ENCODE measurements at places on chromosomes 6 and 20.

DNA sequence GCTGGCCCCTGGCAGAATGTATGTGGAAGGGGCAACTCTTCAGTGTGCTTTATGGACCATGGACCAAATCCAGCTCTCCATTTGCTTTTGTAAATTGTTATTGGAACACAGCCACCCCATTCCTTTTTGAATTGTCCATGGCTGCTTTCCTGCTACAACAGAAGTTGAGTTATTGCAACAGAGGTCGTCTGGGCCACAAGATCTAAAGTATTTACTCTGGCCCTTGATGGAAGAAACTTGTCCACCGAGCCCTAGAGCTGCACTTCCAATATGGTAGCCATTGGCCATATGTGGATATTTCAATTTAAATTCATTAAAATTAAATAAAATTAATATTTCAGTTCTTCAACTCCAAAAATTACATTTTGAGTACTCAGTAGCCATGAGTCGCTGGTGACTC lies 543.5 kb downstream of the PTPRT start:
- DNase-seq = no peak

DNA sequence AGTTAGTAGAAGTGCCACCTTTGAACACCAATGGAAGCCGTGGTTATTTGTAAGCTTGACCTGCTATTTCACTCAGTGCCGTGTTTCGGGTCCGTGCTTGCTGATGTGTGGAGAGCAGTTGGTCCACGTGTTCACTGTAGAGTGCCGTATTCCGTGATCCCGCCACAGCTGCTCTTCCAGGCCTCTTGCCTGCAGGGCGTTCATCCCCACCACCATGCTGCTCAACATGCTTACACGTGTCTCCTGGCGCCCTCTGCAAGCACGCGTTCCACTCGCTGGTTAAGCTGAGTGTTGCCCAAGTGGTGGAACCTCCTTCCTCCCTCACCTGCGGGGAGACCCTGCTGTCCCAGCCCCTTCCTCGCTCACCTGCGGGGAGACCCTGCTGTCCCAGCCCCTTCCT lies 28.0 kb upstream of the DACT2 start:
- no peak for DNase-seq

DNA sequence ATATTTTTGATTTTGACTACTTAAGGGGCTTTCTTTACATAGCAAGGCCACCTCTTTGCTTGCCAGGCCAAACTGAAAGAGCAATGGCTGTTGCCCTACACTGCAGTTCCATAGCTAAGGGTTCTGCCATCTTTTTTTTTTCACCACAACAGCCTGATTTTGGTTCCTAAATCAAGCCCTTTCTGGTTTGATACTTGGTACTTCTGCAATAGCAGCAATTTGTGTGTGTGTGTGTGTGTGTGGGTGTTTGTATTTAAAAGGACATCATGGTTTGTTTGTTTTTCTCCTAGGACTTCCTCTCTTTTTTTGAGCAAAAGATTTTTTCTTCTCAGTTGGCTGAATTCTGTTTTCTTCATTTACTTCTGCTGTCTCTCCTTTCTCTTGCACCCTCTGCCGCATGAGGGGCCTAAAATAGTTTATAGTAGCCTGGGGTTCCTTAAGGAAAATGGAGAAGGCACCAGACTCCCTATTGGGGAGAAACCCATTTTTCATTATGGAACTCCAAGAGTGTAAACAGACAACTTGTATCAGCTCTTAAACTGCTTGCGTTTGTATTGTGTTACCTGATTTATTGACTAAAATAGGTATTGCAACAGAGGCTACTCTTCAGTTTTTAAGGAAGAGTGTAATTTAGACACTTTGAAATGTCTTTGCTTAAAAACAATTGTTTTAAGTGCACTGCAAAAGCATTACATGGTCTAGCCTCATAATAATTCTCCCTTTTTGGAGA lies 12.2 kb upstream of the GCLC start:
- DNase-seq = no peak

DNA sequence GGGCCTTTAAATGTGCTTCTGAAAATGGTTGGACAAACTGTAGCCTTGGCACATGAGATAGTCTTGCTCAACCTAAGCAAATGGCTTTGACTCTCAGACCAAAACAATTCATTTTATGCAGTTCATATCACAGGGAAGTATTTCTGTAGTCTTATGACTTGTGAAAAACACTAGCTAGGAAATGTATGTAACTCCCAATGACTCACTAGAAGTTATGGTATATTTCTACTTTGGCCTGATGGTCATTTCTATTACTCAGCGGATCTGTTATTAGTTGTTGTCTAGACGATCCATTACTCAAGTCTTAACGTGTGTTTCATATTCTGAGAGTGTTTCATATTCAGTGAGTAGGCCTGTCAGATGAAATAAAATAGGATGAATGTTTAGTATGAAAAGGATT lies 1333.5 kb downstream of the KHDRBS2 start:
- no peak for DNase-seq

DNA sequence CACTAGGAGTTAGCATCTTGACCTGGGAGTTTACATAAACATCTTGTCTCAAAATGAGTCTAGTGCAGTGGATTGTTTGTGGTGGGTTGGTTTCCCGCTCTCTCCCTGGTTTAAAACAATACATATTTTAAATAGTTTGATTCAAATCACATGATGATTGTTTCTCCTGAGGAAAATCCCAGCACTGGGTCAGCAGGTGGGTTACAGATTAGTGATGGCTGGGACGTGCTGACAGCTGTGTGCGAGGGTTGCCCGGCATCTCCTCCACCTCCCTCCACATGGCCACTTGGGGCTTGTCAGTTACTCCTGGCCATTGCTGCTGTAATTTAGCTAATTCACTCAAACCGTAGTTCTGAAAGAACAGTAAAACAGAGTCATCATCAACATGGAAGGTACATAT lies 306.4 kb upstream of the CITED2 start:
- DNase-seq = no peak

- DNase-seq = no peak
Measured at GRCh38 chr6:27174958-27175357, 72.5 kb upstream of the PRSS16 start.

- DNase-seq = no peak
Measured at GRCh38 chr6:26312501-26313397, 52.2 kb upstream of the BTN3A2 start.

DNA sequence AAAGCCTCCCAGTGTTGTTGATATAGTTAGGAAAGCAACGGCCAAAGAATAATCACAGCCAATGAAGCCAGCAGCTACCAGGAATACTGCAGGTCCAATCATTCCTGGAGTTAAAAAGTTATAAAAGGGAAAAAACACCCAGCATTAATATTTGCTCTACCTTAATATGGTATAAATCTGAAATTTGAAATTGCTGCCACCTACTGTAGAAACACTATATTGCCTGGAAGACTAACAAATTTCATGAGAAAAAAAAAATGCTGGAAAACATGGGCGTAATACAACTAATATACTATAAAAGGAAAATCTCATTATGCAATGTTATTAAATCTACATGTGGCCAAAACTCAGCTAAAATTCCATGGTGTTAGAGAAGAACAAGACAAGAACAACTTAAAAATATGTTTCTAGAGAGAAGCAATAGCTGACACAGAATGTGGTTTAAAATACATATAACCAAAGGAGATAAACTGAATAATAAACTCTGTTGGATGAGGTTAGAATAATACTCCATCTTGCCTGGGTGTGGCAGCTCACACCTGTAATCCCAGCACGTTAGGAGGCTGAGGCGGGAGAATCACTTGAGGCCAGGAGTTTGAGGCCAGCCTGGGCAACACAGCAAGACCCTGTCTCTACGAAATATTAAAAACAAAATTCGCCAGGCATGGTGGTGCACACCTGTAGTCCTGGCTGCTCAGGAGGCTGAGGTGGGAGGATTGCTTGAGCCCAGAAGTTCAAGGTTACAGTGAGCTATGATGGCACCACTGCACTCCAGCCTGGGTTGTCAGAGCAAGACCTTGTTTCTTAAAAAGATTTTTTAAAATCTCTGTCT lies 43.1 kb downstream of the SLC17A5 start:
- DNase-seq = peak; percentile 31

- DNase-seq = no peak
Measured at GRCh38 chr20:10398834-10399369, 35.1 kb downstream of the MKKS start.

DNA sequence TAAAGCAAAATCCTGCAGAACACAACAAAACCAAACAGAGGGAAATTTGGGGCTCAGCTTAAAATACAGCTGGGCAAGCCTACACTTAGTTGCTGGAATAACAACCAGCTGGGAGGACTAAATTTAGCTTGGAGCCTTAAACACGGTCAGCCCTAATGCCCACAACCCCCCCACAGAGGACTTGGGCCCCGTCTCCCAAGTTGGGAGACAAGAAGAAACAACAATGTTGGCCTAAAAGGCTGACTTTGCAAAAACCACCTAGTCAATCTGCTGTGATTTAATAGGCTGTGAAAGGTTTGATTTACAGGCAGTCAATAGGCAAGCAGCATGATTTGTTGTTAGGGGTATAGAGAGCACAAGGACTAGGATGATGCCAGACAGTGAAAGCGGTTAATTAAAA lies 40.3 kb upstream of the ARMC2 start:
- DNase-seq = no peak

DNA sequence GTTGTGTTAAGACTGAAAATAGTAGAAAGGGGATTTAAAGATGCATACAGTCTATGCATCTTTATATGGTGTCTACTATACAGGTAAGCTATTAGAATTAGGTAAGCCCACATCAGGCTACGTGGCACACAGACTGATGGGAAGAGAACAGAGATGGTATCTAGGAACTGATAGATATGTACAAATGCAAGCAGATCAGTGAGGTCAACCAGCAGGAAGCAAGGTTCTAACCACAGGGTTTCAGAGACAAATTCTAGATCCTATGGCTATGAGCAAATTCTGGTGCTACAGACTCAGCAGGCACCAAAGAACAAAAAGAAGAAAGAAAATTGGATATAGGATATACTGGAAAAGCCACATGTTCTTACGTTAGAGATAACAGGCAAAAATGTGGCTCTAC lies 110.6 kb downstream of the TRDN start:
- no peak for DNase-seq

DNA sequence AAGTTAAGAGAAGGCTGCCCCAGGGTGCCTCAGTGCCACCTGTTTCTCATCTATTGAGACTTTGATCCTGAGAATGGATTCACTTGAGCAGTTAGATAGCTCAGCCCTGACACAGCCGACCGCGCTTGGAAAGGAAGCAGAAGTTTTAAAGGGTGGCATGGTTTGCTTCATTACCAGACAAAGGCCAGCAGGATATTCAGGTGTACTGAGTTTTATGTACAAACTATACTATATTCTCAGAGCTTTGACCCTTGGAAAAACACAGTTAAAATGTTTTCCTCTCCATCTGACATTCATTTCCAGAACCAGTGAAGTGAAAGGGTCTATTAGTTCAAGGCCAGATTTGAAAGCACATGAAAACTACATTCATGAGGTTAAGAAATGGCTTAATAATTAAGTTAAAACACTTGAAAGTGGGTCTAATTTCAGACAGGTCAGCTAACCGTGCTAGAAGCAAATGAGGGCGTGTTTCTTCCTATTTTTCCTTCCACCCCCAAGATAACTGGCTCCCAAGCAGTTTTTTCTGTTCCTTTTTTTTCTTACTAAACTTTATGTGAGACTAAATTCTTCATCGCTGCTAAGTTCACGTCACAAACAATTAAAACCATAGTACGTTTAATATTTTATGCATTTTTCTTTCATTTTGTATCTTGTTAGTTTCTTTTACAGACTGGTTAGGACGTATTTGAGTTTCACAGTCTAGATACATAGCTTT lies 385.3 kb upstream of the SOX4 start:
- no peak for DNase-seq

All from iPS-NIHi11 (cell line).